ENCODE measurements at places on chromosomes 3 and 15.

GRCh38 chr3:127719369-127719768 is 46.6 kb downstream of the ABTB1 start:
- no peak for DNase-seq

- DNase-seq, result no peak
These were observed 794 bp downstream of the ARPP19 start for GRCh38 chr15:52567871-52568600.

- no peak for DNase-seq
These were observed 10.3 kb downstream of the ACSBG1 start for GRCh38 chr15:78224023-78224411.

GRCh38 chr15:80172401-80172800 is 19.6 kb downstream of the FAH start:
- no peak for DNase-seq

DNA sequence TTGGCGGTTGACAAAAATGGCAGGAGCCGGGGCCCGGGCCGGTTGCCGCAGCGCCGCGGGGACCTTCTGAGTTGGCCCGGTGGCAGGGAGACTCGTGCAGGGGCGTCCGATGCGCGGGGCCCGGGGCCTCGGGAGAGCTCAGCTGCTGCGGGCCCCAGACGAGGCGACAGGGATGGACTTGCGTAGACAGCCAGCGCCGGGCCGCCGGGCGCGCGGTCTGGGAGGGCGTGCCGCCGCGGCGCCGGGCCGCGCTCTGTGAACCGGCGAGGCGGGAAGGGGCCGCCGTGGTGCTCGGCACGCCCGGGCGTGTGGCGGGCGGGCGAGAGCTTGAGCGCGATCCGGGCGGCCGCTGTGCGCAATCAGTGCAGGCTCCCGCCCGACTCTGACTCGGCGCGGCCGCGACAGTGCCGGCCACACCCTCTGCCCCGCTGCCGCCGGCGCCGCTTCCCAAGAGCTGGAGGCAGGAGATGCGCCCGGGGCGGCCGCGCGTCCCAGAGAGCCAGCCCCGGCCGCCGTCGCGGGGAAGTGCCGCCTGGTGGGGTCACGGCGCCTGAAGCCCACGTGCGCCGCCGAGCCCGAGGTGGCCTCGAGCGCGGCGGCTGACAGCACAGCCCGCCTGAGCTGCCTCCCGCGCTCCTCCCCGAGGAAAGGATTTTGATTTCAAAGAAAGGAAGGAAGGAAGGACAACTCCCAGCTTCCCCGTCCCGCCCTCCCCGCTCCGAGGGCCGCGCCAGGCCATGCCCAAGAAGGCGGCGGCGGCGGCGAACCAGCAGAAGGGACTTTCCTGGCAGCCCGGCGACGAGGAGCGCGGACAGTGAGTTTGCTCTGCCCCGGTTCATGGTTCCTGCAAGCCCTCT is 657 bp downstream of the TLNRD1 start:
- DNase-seq, result no peak

- DNase-seq, result no peak
These were observed 47.4 kb downstream of the CCR4 start for GRCh38 chr3:32998631-32999451.

DNA sequence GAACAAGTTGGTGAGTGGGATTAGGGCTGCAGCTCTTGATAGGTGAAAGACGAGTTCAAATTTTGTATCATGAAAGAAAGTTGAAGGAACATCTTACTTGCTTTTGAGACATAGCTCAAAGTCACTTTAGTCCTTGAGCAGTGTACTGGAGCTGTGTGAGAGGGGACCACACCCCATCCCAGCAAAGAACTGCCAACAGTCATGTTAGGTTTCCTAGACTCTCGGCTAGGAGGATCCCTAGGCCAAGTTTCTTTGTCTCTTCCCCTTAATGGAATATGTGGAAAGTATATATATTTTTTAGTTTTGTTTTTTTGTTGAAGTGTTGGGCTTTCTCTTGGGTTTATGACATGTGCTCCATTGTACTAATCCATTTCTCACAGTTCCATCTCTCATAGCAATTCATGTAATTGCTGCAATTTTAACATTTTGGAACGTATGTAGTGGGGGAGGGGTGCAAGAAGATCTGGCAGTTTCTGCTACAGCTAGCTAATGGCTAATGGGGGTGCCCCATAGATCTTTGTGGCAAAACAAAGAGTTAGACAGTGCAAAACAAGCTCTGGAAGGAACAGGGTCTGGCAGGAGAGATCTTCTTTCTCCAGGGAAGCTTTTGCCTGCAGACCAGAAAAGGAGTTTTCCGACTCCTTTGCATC is 25.1 kb downstream of the TLNRD1 start:
- DNase-seq, result no peak

DNA sequence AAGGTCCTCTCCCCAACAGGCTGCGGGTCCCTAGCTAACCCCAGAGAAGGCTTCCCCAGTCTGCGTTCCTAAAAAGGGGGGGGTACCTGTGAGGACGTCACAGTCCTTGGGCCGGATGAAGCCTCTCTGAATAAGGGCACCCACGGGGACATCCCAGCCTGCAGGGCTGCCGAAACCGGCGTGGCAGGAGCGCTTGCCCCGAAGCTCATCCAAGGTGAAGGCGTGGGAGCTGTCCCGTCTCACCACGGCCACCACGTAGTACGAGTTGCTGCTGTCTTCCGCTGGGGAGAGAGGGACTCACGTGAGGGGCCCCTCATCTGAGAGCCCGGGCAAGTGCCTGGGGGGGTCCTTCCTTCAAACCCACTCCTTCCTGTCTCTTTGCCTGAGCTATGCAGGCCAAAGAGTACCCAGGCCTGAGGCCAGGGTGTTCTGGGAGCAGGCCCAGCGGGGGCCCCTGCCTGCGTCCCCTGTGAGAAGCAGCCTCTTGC is 20.0 kb downstream of the MELTF start:
- DNase-seq, result no peak

GRCh38 chr3:23877329-23877980 is 39.3 kb downstream of the NKIRAS1 start:
- no peak for DNase-seq

DNA sequence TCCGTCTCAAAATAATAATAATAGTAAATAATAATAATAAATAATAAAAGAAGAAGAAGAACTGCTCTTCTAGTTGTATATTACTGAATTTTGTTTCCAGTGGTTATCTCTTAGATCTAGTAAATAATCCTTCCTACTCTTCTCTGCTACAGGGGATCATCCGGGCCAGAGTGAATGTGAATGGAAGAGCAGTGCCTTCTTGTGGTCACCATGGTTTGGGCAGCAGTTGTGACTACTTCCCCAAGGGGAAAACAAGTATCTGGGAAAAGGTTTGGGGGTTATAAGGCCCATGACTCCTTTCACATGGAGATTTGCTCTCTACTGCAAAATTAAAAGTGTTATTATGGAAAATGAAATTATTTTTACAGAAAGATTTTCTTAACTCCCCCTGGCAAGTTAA is 5.5 kb upstream of the OR5K1 start:
- DNase-seq, result no peak

DNA sequence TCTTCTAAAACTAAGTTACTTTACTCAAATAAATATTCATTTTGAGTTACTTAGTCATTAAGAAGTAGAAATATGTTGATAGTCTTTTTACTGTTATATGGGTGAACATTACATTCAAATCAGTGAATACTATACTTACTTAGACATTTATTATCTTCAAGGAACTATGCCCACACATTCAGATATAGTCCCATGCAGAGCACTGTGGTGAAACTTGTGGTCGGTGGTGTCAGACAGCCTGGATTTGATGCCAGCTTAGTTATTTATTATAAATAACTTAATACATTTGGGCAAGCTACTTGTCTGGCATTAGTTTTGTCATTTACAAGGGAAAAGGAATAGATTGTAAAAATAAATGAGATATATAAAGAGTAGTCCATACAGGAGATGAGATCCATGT is 149.5 kb downstream of the RAP2B start:
- DNase-seq, result no peak

DNA sequence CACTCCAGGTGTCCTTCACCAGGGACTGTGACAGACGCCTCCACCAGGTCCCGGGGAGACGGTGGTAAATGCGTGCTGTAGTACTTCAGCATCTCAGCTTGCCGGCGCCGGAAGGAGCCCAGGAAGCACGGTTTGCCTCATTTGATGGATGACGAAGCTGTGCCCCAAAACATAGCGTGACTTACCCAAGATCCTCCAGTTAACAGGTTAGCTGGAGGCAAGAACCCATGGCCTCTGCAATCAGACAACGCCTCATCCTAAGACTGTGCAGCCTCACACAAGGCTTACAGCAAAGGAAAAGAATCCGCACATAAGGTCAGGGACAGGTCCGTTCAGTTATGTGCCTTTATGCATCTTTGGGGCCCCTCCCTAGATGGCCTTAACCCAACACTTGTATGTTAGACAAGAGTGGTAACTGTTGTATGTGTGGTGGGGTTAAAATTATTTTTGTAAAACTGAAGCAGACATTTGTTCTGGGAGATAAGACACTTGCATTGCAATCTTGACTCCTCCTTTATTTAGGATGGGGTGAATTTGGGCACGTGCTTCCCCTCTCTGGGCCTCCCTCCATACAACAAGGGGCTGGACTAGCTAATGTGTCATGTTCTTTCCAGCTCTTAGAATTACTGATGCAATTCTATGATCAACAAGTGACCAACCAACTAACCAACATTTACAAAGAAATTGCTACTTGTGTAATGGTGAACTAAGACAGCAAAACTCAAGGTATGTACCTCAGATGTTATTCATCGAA is 39.4 kb downstream of the VGLL4 start:
- DNase-seq, result no peak

DNA sequence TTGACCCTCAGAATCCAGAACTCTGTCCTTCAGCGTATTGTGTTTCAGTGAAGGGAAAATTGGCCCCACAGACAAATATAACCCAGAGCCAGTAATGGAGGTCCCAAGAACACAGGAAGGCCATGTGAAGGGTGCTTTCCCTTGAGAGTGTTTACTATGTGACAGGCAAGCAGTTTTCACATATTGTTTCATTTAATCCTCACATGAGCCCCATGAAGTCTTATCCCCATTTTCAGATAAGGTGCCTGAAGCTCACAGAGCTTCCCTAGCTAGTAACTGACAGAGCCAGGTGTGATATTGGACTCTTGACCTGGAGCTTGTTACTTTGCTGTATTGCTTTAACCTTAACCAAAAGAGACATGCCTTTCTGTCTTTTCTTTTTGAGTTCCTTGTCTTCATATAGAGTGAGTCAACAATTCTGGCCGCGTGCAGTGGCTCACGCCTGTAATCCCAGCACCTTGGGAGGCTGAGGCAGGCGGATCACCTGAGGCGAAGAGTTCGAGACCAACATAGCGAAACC is 9.4 kb upstream of the DVL3 start:
- DNase-seq, result no peak

- DNase-seq, result no peak
These were observed 325.1 kb upstream of the CBLB start for GRCh38 chr3:106193876-106194275.

- no peak for DNase-seq
These were observed 1.2 kb downstream of the RTP1 start for GRCh38 chr3:187198490-187198889.

- no peak for DNase-seq
These were observed 49.1 kb upstream of the LIMD1 start for GRCh38 chr3:45545476-45545875.

DNA sequence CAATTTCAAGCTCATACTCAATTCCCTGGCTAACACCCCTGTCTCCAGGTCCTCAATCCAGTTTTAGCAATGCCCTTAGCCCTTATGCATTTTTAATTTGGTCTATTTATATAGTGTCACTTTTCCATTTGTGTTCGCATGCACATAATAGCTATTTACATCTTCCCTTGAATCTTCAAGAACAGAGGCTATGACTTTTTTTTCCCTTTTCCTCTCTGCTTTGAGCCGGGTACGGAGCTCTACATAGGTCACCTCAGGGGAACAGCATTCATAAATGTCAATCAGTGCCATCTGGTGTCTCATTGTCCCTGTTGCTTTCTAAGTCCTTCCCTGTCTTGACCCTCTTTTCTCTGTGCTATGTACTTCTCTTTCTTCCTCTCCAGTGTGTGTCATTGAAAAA is 26.5 kb upstream of the ACTC1 start:
- no peak for DNase-seq
